ENCODE measurements at places on chromosomes 12 and 14.

GRCh38 chr14:58697266-58697929 is 59.6 kb downstream of the DACT1 start:
- DNase-seq: no peak

GRCh38 chr12:6450869-6451347 is 934 bp upstream of the TAPBPL start:
- no peak for DNase-seq

DNA sequence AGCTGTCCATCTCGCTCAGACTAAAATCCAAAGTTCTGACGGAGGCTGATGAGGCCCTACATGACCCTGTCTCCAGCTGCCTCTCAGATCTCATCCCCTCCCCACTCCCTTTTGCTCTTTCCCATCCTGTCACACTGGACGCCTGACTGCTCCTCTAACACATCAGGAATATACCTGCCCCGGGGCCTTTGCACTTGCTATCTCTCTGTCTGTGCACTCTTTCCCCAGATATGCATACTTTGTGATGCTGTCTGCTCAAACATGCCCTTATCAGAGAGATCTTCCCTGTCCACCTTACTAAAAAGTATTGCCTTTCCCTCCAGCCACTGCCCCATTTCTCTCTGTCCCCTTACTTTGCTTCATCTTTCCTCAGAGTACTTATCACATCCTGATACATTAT is 238.8 kb downstream of the ANO2 start:
- no peak for DNase-seq

DNA sequence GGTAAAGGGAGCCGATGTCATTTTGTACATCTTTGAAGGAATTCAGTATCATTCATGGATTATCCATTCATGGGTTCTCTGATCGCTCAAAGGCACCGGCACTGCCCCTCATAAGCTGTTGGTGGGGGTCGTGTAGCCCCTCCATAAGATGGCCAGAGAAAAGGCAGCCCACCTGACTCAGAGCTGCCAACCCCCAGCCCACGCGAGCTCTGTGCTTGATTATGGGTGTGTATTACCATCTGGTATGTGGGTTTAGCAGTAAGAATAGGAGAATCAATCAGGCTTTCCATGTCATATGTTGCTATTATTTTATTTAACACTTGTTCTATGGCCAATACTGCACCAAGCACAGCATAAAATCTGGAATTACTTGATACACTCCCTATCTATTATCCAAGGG is 32.1 kb upstream of the AMIGO2 start:
- DNase-seq: no peak

- no peak for DNase-seq
Measured at GRCh38 chr14:75066691-75067090, 2.8 kb upstream of the ZC2HC1C start.

DNA sequence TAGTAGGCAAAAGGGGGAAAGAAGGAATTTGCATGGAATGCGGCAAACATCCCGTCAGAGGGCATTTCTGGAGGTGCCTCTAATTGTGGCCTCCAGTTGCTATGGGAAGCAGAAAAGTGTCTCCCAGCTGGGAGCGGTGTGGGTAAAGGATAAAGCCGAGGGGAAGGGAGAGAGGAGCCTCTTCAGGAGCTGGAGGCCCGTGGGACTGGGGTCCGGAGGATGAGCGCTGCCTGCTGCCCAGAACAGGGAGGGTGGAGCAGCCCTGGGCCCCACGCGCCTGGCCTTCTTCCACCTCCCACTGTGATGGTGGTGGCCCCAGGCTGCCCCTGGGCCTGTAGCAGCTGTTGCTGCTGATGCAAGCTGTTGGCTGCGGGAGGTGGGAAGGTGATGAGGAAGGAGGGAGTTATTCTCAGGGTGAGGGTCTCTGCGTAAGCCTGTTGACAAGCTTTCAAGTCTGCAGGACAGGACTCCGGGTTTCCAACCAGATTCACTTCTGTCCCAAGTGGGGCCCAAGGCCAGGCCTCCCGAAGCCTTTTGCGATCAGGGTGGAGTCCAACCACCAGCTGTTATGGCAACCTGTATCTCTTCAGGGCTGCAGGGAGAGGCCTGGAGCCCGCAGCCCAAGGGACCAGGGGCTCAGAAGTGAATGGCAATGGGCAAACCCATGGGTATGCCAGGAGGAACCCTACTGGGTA is 19.1 kb upstream of the PGF start:
- DNase-seq: no peak

DNA sequence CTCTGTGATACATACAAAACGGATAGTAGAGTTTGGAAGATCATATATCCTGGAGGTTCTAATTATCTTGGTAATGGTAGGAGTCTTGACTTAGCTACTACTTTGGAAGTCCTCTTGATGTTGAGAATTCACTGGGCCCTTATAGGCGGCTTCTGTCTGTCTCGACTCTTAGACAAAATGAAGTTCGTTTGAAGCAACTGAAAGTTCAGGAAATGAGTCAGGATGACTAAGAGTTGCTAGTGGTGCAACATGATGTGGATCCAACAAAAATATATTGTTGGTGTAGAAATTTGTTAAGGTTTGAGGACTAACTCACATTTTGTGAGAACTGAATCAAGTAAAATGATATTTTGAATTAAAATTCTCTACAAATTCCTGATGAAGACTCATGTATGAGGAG is 272.7 kb downstream of the AEBP2 start:
- DNase-seq: peak; percentile 84

DNA sequence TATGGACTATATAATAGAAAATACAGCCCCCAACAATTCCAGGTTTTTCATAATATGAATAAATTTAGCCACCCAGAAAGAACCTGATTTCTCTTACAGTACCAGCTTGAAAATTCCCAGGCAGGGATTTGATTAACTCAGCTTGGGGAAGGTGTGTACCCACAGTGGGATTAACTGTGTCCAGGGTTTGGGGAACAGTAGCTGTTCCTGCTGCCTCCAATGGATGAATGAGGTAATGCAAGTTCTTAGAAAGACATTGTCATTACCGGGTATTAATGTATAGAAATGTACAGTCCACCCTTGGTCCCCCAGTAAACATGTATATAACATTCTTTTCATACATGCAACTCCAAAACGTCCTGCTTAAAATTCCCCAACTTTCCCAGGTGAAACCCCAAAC is 115.6 kb downstream of the LRIG3 start:
- no peak for DNase-seq

DNA sequence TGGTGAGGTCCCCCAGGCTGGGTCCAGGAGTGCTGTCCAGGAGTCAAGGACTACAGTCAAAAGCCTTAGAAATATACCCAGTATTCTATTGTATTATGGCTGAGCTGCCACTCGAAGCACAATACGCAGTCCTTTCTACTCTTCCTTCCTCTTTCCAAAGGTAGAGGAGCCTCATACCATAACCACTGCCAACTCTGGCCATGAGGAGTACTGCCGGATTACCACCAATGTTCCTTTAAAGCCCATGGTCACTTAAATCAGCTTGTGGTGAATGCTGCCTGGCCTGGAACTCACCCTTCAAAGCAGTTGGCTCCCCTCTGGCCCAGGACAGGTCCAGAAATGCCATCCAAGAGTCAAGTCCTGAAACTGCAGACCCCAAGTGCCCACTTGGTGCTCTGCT is 425.4 kb downstream of the SLC16A7 start:
- DNase-seq: no peak

DNA sequence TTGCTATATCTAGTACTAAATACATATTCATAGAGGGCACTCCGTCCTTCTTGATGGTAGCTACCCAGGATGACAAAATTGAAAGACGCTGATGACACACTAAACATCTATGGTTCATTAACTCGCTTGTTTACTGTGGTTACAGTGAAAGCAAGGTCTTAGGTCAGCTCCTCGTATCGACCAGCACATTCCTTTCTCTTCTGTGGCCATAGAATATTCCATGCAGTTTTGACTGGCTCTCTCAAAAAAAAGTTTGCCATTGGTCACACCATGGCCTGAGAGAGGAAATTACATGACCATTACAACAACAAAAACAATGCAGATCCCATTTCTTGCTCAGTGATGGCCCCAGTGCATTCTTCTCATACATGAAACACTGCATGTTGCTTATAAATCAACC is 411.4 kb upstream of the SOX5 start:
- DNase-seq: no peak

DNA sequence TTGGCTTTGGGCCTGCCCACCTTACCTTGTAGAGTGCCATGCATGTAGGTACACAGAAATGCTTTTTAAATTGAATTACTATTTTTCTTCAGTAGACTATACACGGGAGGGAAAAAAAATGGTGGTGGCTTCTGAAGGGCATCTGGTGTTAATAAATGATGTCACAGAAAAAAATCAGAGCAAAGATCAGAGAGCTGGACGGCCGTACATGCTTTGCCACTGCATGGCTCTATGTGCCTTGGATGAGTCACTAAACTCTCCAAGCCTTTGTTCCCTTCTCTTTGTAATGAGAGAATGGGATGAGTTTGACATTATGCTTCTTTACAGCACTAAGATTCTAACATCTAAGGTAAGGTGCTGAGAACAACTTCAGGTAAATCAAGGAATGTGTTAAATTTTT is 376.4 kb upstream of the DDHD1 start:
- no peak for DNase-seq

- DNase-seq: no peak
Measured at GRCh38 chr14:104752423-104752734, 568 bp upstream of the SIVA1 start.

DNA sequence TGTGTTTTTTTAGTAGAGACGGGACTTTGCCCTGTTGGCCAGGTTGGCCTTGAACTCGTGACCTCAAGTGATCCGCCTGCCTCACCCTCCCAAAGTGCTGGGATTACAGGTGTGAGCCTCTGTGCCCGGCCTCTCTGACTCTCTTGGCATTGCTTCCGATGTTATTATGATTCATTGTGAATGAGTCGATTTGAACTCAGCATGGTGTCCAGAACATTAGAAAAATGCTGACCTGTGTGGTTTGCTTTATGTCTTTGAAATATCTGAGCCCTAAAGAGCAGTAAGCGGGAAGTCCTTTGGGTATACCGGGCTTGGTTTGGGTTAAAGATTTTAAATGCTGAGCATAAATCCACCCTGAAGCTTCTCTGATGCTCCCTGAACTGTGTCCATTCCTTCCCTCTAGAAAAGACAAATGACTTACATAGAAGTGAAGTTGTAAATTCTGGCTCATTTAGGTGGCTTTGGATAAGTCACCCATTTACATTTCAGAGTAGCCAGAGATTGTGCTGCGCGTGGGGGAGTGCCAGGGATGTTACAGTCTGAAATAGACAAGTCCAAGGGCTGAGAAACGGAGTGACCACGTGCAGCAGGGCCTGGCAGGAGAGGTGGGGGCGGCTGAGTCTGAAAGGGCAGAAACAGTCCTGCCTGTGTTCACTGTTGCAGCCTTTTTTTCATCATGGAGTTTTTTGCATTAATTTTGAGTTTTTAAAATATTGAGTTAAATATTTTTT is 39.6 kb downstream of the SLC15A4 start:
- no peak for DNase-seq

DNA sequence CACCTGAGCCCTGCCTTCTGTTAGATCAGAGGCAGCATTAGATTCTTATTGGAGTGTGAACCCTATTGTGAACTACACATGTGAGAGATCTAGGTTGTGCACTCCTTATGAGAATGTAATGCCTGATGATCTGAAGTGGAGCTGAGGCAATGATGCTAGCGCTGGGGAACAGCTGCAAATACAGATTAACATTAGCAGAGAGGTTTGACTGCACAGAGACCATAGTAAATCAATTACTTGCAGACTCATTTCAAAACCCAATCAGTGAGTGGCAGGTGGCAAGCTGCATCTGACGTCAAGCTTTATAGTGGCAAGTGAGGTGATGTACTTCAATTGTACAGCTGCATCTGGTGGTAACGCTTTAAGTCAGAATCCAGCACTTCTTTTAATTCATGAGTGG is 141.6 kb downstream of the GPHN start:
- DNase-seq: no peak

DNA sequence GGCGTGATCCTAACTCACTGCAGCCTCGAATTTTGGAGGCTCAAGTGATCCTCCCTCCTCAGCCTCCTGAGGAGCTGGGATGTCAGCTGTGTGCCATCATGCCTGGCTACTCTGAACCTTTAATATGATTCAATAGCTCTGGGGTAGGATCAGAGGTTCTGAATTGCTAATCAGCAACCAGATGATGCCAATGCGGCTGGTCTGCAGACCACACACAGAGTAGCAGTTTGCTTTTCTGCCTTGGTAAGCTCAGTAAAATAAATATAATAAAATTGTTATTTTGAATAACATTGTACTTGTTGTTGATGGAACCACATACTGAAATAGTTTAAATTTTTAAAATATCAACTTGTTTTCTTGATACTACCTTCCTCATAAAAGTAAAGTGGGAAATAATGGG is 86.6 kb downstream of the NTN4 start:
- no peak for DNase-seq

GRCh38 chr14:81236138-81236537 is 15.4 kb upstream of the GTF2A1 start:
- DNase-seq: no peak

- DNase-seq: no peak
Measured at GRCh38 chr12:32322354-32322753, 77.0 kb upstream of the FGD4 start.

- no peak for DNase-seq
Measured at GRCh38 chr12:63042646-63043045, 107.7 kb upstream of the PPM1H start.

DNA sequence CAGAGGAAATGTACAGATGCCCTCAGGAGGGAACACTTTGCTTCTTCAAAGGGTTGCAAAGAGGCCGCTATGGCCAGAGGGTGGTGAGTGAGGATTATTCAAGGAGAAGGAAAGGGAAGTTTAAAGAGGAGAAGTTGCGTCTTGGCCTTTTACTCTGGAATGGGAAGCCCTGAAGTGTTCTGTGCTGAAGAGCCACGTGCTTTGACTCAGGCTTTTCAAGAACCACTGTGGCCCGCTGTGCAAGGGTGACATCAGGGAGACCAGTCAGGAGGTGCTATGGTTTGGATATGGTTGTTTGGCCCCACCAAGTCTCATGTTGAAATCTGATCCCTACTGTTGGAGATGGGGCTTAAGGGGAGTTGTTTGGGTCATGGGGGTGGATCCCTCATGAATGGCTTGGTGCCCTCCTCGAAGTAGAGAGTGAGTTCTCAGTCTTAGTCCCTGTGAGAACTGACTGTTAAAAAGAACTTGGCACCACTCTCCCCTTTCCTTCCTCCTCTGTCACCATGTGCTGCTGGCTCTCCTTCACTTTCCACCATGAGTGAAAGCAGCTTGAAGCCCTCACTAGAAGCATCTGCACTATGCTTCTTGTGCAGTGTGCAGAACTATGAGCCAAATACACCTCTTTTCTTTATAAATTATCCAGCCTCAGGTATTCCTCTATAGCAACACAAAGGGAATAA is 66.1 kb upstream of the DUSP6 start:
- no peak for DNase-seq

DNA sequence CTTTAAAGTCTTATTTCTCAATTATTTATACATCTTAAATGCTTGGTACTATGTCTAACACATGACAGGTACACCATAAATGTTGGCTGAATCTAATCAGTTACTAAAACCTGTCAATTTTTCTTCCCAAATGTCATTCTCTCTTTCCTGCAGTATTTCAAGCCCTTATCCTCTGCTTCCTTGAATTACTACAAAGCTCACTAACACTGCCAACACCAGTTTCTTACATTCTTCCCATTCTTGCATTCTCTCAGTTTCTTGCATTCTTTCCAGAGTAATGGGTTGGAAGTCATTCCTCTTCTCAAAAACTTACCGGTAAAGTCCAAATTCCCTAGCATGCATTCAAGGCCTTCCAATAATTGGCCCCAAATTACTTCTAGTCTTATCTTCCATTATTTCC is 9.6 kb upstream of the SMARCC2 start:
- DNase-seq: no peak

- DNase-seq: no peak
Measured at GRCh38 chr12:107662484-107662883, 23.1 kb upstream of the PWP1 start.
